CD4-positive, alpha-beta T cell treated with Interleukin-10 for 1 hour (primary cell): ENCODE measurements at places on chromosomes 2 and 18.

DNA sequence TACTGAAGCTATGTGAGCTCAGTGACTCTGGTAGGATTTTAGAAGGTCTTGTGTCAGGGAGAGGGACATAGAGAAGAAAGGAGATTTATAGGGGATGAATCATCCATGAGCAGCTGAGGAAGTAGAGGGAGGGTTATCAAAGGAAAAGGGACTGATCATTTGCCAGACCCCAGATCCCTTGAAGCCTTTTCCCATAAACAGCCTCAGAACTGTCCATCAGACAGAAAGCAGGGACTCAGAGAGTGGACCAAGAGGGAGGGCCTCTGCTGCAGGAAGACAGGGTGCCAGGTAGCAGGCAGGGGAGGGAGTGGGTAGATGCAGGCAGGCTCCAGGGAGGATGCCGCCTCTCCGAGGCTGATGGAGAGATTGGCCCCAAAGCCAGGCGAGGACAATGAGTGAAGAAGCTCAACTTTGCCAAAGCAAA lies 133.9 kb downstream of the TNS1 start:
- DNase-seq, result no peak

DNA sequence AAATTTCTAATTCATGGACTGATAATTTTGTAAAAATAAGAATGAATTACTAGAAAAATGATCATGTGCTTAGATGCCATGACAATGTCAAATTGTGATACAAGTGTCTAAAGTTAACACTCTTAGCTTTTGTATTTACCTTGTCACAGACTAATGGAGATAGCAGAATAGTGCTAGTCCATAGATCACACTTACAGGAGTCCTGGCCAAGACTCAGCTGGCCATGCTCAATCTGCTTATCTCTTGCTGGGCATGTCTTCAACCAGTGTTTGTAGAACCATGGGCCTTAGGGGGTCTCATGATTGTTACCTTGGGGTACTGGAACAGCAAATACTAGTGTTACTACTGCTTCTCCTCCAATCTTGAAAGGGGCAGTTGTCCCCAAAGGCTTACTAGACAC lies 44.0 kb downstream of the TET3 start:
- no peak for DNase-seq

DNA sequence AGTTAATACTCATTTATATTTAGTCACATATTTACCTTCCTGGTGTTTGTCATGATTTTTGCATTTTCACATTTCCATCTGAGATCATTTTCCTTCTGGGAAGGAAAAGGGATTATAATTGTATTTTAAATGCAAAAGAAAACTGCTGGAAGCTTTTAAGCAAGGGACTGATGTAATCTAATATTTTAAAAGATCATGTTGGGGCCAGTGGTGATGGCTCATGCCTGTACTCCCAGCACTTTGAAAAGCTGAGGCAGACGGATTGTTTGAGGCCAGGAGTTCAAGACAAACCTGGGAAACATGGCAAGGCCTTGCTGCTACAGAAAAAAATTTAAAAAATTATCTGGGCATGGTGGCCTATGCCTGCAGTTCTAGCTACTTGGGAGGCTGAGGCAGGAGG lies 149.0 kb downstream of the MIB1 start:
- DNase-seq, result no peak

GRCh38 chr18:48543228-48543627 lies 4.4 kb downstream of the CTIF start:
- no peak for DNase-seq

- DNase-seq, result no peak
Measured at GRCh38 chr2:66283787-66284186, 151.1 kb upstream of the MEIS1 start.

- DNase-seq, result no peak
Measured at GRCh38 chr2:210616074-210616473, 59.7 kb downstream of the CPS1 start.

DNA sequence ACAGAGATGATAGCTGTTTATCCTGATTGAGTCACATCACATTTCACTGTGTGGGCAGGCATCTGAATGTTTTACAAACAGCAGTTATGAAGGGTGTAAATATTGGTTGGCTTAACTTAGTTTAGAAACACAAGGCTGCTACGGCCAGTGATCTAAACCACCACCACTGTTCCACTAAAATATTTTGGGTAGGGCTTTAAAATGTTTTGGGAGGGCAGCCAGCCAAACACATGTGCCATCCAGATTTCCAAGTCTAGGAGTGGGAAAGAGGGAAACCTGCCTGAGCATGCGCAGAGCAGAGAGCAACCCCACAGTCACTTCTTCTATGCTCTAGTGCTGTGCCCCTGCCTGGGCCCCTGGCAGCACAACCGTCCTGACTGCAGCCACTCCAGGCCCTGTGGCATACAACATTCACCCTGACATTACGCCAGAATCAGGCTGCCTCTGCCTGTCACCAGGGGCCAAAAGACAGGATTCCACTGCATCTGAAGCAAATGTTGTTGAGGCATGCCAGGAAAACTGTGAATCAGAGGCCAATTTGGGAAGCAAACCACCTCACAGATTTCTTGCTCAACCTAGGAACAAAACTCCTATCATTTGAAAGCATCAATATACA lies 74.8 kb upstream of the COL5A2 start:
- DNase-seq, result no peak

GRCh38 chr2:177464549-177464948 lies 72.0 kb downstream of the AGPS start:
- no peak for DNase-seq

GRCh38 chr2:220034426-220035130 lies 407.1 kb downstream of the SLC4A3 start:
- DNase-seq, result no peak
